ENCODE measurements at places on chromosomes 13 and 19.

- DNase-seq: no peak
Observed at GRCh38 chr19:33734913-33735312, 61.8 kb upstream of the KCTD15 start.

DNA sequence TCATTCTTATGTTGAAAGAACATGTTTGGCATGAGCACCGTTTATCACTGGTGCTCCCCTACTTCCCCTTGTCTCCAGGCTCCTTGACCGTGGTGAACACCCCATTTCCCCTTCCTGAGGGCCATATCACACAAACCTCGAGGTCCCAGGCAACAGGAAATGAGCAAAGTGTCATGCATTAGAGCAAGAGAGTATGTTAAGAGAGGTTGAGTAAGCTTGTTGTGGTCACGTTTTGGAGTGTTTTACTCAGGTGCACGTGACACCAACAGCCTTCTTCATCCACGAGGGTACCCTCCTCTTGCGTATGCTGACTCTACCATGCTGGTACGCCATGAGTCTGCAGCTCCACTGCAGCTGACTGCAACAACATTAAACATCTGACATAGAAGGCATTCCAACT is 482.2 kb upstream of the NBEA start:
- no peak for DNase-seq

GRCh38 chr13:41401366-41401765 is 56.0 kb upstream of the RGCC start:
- DNase-seq: no peak

DNA sequence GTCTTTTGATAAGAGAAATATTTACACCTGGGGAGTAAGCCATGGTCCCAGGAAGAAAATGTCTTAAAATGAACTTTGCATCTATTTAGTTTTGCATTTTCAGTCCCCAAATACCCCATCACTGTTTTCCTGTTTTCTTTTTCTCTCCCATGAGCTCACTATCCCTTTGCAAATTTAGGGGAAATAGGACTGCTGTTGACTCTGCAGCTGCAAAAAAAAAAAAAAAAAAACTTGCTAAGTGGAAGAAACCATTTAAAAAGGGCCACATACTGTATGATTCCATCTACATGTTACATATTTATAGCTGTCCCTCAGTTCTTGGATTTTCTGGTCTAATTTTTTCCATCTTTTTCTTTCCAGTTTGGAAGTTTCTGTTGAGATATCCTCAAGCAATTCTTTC is 98.2 kb upstream of the SERP2 start:
- no peak for DNase-seq

DNA sequence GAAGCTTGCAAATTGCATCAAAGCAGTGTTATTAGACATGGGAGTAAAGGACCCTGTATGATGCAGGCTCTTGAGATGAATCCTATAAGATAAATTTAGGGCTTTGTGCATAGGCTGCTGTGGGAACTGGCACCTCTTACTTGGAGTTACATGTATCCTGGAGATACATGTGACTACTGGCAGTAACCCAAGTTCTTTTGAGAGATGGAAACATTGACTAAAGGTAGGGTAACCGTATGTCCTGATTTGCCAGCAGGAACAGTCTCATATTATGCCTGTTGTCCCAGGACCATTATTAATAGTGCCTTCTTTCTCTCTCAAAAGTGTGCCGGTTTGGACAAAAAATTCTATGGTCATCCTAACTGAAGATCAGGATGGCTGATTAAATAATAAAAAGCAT is 195.4 kb downstream of the LACC1 start:
- DNase-seq: no peak

DNA sequence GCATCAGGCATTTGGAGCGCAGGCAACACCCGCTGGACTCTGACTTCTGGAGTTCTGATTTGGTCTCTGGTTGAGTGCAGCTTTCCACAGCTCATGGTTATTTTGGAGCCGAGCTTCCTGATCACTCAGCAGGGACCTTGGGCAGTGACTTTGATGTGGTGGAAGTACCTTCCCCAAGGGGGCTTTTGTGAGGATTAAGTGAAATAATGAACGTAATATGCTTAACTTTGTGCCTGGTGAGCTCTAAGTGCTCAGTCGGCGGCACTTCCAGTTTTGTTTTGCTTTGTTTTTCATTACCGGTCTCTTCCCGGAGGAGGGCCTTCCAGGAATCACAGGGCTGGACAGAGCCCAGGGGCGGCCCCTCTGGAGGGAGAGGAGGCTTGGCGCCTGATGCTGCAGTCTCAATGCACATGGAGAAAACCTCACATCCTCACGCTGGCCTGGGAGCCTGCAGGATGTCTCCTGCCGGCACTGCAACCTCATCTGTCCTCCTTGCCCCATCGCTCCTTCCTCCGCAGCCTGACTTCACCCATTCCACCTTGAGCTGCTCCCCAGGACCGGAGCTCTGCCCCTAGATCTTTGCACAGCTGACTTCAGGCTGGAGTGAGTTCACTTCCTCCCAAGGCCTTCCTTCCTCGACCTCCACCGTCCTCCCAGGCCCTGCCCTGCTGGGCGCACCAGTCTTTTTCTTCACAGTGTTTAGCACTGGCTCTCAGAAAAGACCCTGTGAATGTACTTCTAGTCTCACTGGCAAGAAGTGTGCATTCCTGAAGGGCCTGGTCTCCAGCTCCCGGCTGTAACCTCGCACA is 1.5 kb downstream of the PLEKHF1 start:
- DNase-seq: no peak

DNA sequence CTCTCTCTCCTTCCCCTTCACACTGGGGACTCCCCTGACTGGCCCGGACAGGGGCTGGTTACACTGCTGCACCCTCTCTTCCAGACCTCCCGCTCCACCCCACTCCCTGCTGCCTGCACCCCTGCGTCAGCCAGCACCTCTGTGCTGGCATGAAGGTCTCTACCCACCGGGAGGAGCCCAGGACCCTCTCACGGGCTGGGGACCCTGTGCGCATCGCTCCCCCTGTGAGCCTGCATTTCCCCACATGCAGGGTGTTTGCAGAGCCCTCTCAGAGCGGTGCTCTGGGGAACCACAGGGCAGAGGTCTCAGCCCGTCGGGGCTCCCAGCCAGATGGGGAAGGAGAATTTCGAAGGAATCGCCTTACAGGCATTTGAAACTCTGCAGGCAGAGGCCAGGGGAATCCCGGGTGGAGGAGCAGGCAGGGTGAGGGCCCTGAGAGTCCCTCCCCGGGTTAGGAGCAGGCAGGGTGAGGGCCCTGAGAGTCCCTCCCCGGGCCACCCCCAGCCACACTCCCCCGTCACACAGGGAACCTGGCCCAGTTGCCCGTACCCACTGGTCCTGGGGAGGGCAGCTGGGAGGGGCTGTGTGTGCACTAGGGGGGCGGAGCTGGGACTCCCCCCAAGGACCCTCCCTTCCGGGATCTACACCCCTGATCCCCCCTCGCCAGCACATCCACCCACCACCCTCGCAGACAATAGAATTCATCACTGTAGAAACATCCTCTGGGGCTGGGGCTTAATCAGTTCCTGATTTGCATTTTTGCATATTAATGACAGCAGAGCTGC is 16.3 kb upstream of the TCF3 start:
- DNase-seq: no peak

DNA sequence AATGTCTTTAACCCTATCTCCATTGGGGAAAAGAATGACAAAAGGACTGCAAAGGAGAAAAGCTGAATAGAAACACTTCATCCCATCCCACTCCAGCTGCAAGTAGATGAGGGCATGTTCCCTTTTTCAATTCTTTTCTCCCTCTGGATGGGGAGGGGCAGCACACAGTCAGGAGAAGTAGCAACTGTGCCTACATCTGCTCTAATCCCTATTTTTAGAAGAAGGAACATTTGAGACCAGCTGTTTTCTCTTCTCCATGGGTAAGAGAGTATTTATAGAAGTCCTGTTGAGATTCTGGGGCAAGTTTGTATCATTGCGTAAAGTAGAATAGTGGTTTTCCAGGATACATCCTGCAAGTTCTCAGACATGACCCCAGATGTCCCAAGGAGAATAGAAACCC is 9.3 kb upstream of the GTF3A start:
- no peak for DNase-seq

- no peak for DNase-seq
Observed at GRCh38 chr13:76936763-76937162, 11.5 kb upstream of the ACOD1 start.

DNA sequence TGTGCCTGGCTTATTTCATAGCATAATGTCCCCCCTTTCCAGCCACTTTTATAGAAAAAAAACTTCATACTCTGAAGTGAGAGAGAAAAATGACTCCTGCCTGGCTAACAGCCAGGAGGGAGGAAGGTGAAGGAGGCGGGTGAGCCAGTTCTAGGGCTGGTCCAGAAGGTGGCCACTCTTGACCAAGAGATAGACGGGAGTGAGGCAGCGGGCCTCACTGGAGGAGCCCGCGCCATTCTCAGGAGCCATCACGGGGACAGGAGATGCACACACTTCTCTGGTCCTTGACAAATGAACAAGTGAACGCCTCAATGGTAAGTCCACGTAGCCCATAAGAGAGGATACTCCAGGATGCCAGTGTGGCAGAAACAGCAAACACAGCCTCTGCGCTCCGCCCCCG is 231.4 kb downstream of the UQCRFS1 start:
- no peak for DNase-seq

DNA sequence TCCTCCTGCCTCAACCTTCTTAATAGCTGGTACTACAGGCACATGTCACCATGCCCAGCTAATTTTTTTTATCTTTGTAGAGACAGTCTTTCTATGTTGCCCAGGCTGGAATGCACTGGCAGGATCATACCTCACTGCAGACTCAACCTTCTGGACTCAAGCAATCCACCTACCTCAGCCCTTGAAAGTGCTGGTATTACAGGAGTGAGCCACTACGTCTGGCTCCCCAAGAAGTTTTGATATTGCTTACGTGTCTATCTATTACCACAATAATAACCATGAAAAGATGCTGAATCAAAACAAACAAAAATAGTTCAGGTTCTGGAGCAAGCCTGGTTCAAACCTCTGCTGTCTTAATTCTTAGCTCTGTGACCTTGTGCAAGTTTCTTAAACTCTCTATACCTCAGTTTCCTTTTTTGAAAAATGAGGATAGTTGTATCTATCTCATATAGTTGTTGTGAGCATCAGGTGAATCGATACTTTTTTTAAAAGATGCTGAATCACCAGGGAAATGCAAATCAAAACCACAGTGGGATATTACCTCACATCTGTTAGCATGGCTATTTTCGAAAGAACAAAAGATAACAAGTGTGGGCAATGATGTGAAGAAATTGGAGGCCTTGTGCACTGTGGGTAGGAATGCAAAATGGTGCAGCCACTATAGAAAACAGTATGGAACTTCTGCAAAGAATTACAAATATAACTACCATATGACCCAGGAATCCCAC is 19.0 kb upstream of the LEUTX start:
- DNase-seq: no peak

DNA sequence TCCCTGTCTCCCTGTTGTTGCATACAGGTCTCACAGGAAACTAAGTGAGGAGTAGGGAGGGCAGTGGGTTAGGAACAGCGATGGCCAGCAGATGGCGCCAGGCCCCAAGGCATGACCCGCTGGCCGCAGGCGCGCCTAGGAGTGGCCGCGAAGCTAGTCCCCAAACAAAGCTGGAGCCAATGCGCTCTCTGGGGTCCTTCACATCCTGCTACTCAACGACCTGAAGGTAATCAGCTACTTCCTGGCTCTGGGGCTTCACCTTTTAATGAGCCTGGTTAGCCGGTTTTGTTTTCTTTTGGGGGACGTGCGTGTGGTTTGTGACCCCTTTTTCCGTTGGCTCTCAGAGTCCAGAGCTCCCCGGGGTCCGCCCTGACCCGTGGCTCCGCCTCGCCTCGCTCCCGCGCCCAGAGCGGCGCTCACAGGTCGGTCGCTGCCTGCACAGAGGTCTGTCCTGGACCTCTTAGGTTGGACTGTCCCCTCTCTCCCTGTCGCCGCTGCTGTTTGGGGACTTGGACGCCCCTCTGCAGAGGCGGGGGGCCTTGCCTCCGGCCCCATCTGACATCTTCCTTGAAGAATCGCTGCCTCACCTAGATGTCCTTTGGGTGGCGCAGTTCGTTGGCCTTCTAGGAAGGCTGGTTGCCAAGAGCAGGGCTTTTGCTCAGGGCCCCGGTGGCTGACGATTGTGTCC is 62.2 kb upstream of the GTF3A start:
- peak; percentile 61 for DNase-seq

DNA sequence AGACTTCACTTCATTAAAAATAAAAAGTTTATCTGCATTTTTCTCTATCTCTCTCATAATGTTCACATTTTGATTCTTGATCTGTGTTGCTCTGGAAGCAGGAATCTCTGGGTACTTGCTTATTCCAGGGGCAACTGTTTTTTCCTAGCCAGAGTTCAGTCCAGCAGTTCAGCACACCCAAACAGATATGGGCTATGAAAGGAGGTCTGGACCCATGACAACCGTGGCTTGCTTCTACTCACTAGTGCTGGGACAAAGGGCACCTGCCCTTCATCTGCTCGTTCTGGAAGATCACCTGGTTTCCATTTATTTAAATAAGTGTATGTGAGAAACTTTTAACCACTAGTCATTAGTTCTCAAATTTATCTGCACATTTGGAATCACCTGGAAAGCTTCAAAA is 36.0 kb downstream of the POLR1D start:
- no peak for DNase-seq

DNA sequence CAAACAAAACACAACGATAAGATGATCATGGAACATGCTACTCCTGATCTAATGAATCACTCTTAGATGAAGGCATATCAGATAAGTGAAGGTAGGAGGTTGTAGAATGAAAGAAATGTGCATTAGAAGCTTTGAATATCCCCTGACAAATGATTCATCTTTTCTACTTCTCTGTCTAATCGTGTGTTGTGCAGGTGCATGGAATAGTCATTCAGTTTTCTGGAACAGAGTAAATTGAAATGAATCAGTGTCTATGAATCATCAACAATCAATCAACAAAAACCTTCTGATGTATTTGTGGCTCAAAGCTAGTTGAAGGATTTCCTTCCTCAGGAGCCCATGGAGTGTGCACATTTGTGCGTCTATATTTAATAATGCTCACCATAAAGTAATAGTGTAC is 1290.4 kb upstream of the PCDH20 start:
- DNase-seq: no peak

GRCh38 chr13:39244561-39245230 is 206.4 kb downstream of the NHLRC3 start:
- no peak for DNase-seq

GRCh38 chr13:103547914-103548313 is 481.7 kb upstream of the SLC10A2 start:
- DNase-seq: no peak

DNA sequence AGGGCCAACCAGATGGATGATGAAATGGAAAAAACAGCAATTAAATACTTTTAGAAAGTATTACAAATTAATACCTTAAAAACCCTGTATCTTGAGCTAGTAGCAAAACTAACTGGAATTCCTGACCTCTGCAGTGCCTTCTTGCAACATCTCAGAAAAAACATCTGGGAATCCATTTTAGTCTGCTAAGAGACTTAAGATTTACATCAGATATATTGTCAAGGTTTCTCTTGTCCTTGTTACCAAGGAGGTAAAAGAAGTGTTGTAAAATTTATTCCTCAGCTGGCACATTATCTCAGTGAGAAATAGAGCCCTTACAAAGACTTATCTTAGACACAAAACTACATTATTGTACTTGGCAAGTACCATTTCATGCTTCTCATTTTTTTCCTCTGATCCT is 18.5 kb downstream of the KCNRG start:
- no peak for DNase-seq

All from stimulated activated CD4-positive, alpha-beta T cell treated with anti-CD3 and anti-CD28 coated beads, TNF-alpha, amount 100 ng/mL, for 48 hours (primary cell).